ENCODE measurements at places on chromosomes 5 and 9. TPM values are rescaled to one million over a fixed set of nuclear protein-coding genes. Genes with fewer than 3 reads are reported as not detected.

The LCN6 gene
- not detected for total RNA-seq

The GRXCR2 gene
- not detected for total RNA-seq

The SLC6A3 gene
- total RNA-seq: 22.4 TPM

The PCDHGB6 gene
- 59.8 TPM for total RNA-seq

The TYRP1 gene
- total RNA-seq: not detected

The PSD2 gene
- 2.3 TPM for total RNA-seq

The ZER1 gene
- 38.0 TPM for total RNA-seq

The PDE6A gene
- not detected for total RNA-seq

The FOXD4L4 gene
- 0.20 TPM for total RNA-seq

Data from glutamatergic neuron (in vitro differentiated cells).